ENCODE measurements at places on chromosomes 3 and 15.
A peak's percentile ranks its signal among the peaks of the same experiment; 100 is the strongest.

- DNase-seq: no peak
These were observed 7.9 kb upstream of the PDE8A start for GRCh38 chr15:84973492-84974460.

DNA sequence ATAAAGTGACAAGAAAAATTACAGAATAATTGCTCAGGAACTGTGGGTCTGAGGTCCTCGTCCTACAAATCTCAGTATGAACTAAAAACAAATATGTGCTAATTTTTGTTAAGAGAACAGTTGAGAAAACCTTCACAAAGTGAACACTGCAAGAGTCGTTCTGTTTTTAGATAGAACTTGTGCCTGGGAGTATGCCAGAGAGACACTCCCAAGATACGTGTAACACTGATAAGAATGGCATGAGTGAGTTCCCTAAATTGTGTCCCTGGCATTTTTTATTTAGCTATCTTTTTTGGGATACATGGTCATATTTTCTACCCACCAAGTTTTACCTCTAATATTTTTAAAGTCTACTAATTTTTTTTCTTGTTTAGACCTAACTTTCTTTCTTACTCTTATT lies 860.0 kb upstream of the NR2F2 start:
- DNase-seq: no peak

DNA sequence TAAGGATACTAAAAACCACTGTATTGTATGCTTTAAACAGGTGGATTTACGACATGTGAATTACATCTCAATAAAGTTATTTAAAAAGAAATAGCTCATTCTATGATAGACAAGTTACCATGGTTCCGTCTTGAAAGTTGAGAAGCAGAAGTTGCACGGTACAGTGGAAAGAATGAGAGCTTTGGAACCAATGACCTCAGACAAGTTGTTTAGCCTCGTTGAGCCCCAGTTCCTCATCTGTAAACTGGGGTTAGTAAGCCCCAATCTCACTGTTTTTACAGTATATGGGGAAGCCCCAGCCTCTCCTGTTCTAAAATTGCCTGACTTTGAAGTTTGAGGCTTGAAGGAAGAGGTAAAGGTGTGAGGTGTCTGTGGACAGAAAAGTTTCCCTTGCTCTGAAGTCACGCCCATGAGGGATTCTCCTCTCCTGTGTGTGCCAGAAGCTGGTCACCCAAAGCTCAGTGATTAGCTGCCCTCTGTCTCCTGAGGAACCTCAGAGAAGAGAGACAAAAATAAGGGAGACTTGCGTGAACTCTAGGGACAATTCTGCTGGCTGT lies 10.0 kb downstream of the CRYGS start:
- peak; percentile 81 for DNase-seq

GRCh38 chr15:52805351-52806283 lies 15.5 kb upstream of the ONECUT1 start:
- DNase-seq: no peak

GRCh38 chr15:22922003-22922402 lies 58.2 kb downstream of the CYFIP1 start:
- no peak for DNase-seq

DNA sequence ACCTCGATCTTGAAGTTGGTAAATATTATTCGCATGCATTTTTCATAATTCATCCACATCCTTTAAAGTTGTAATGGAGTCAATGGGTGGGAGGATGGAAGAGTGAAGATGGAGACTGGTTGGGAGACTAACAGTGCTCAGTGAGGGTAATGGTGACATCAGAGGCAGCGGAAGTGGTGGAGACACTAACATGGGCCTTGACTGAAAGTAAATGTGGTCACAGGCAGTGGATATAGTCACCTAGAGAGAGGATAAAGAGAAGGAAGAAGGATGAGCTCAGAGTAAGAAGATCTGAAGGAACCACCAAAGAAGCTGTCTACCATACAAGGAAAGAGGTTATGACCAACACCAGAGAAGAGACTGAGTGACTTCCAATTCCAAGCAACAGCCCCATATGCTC lies 281.6 kb upstream of the STT3B start:
- no peak for DNase-seq

GRCh38 chr15:86919581-86919980 lies 839.9 kb downstream of the AGBL1 start:
- no peak for DNase-seq

- no peak for DNase-seq
These were observed 996.5 kb downstream of the TUSC7 start for GRCh38 chr3:117706037-117706436.

DNA sequence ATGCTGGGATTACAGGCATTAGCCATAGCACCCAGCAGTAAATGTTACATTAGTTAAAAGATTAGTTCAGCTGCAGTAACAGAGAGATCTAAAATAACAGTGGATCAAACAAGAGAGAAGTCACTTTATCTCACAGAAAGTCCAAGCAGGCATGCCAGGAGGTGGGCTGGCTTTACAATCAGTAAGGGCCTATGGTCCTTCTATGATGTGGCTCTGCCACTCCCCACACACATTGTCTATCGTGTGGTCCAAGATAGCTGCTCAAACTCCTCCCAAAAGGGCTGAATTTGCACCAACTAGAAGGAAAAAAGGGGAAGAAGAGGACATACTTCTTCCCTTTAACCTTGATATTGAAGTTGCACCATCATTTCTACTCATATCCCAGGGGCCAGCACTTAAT lies 4.6 kb upstream of the RUVBL1 start:
- no peak for DNase-seq

GRCh38 chr3:15207836-15208504 lies 1.9 kb downstream of the CAPN7 start:
- no peak for DNase-seq
